Spleen (tissue), 13 donors: ENCODE measurements at places on chromosomes 12 and 14.
A peak's percentile ranks its signal among the peaks of the same experiment; 100 is the strongest.

GRCh38 chr12:43169115-43169681, 382.8 kb downstream of the ADAMTS20 start:
- H3K27me3 ChIP-seq, result no peaks in the 10 kb centered on the region
- H3K4me3 ChIP-seq, result no peak overlapping the region
- no peaks in the 10 kb centered on the region for H3K4me1 ChIP-seq
- H3K27ac ChIP-seq, result no peak overlapping the region

GRCh38 chr12:118164798-118165486, 29.0 kb downstream of the PEBP1 start:
- no peak for DNase-seq
- no peaks in the 10 kb centered on the region for H3K27me3 ChIP-seq
- peaks cover 49% of the 10 kb centered on the region for H3K36me3 ChIP-seq
- H3K4me1 ChIP-seq, result no peaks in the 10 kb centered on the region
- no peak overlapping the region for H3K4me3 ChIP-seq

GRCh38 chr12:109766251-109766778, 52.7 kb downstream of the FAM222A start:
- H3K36me3 ChIP-seq, result peaks cover 21% of the 10 kb centered on the region
- H3K27ac ChIP-seq, result no peak overlapping the region
- DNase-seq, result no peak
- H3K4me3 ChIP-seq, result no peak overlapping the region

- H3K27me3 ChIP-seq, result no peaks in the 10 kb centered on the region
- no peak overlapping the region for H3K27ac ChIP-seq
- no peak overlapping the region for H3K4me3 ChIP-seq
- DNase-seq, result peak; percentile 47
- H3K36me3 ChIP-seq, result no peaks in the 10 kb centered on the region
Observed at GRCh38 chr14:102058146-102058545, 28.7 kb downstream of the HSP90AA1 start.

DNA sequence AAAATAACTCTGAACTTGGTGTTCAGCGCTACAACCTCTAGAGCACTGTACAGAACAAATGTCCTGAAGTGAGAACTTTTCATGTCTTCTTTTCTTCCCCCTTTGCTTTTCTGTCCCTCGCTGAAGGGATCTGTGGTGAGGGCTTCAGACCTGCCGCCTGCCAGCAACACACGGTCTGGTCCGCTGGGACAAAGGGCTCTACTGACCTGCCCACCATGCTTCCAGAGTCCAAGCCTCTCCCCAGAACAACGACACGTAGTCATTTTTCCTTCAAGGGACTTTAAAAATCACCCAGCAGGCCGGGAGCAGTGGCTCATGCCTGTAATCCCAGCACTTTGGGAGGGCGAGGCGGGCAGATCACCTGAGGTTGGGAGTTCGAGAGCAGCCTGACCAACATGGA, 140.4 kb downstream of the EFCAB11 start:
- H3K27me3 ChIP-seq, result no peaks in the 10 kb centered on the region
- H3K36me3 ChIP-seq, result no peaks in the 10 kb centered on the region
- H3K4me1 ChIP-seq, result no peaks in the 10 kb centered on the region
- no peak overlapping the region for H3K27ac ChIP-seq

- no peaks in the 10 kb centered on the region for H3K27me3 ChIP-seq
- DNase-seq, result no peak
- H3K4me3 ChIP-seq, result no peak overlapping the region
- H3K4me1 ChIP-seq, result no peaks in the 10 kb centered on the region
Observed at GRCh38 chr14:33587791-33588190, 363.1 kb downstream of the EGLN3 start.

- DNase-seq, result no peak
- no peak overlapping the region for H3K27ac ChIP-seq
- no peaks in the 10 kb centered on the region for H3K27me3 ChIP-seq
- no peaks in the 10 kb centered on the region for H3K4me1 ChIP-seq
- H3K36me3 ChIP-seq, result no peaks in the 10 kb centered on the region
- no peak overlapping the region for H3K4me3 ChIP-seq
Observed at GRCh38 chr12:117919479-117919878, 49.3 kb downstream of the KSR2 start.

DNA sequence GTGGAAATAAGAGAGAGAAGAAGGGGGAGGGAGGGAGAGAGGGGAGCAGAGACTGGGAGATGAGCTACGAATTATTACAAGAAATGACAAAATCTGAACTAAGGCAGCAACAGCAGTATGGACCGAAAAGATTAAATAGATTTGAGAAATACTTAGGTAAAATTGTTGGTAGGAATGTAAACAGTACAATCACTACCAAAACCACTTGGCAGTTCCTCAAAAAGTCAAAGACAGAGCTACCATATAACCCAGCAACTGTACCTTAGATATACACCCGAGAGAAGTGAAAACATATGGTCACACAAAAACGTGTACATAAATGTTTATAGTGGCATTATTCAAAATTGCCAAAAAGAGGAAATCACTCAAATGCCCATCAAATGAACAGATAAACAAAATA, 14.1 kb downstream of the KRAS start:
- DNase-seq, result no peak
- H3K4me1 ChIP-seq, result peaks cover 8% of the 10 kb centered on the region
- H3K4me3 ChIP-seq, result no peak overlapping the region
- H3K27me3 ChIP-seq, result no peaks in the 10 kb centered on the region
- H3K36me3 ChIP-seq, result peaks cover 66% of the 10 kb centered on the region

GRCh38 chr14:104993306-104993705, 7.7 kb downstream of the CLBA1 start:
- H3K4me3 ChIP-seq, result no peak overlapping the region
- no peaks in the 10 kb centered on the region for H3K27me3 ChIP-seq
- no peaks in the 10 kb centered on the region for H3K36me3 ChIP-seq
- H3K27ac ChIP-seq, result no peak overlapping the region

GRCh38 chr12:8508910-8509841, 4.1 kb upstream of the CLEC4D start:
- H3K4me1 ChIP-seq, result peaks cover 4% of the 10 kb centered on the region
- DNase-seq, result peak; percentile 62
- no peak overlapping the region for H3K27ac ChIP-seq

GRCh38 chr14:100484531-100485267, 102.5 kb downstream of the BEGAIN start:
- H3K36me3 ChIP-seq, result peaks cover 10% of the 10 kb centered on the region
- H3K27me3 ChIP-seq, result no peaks in the 10 kb centered on the region
- H3K4me3 ChIP-seq, result no peak overlapping the region
- DNase-seq, result no peak
- H3K27ac ChIP-seq, result no peak overlapping the region

- H3K27ac ChIP-seq, result no peak overlapping the region
- no peak overlapping the region for H3K4me3 ChIP-seq
- no peaks in the 10 kb centered on the region for H3K27me3 ChIP-seq
Observed at GRCh38 chr12:40648519-40648918, 43.7 kb upstream of the CNTN1 start.

DNA sequence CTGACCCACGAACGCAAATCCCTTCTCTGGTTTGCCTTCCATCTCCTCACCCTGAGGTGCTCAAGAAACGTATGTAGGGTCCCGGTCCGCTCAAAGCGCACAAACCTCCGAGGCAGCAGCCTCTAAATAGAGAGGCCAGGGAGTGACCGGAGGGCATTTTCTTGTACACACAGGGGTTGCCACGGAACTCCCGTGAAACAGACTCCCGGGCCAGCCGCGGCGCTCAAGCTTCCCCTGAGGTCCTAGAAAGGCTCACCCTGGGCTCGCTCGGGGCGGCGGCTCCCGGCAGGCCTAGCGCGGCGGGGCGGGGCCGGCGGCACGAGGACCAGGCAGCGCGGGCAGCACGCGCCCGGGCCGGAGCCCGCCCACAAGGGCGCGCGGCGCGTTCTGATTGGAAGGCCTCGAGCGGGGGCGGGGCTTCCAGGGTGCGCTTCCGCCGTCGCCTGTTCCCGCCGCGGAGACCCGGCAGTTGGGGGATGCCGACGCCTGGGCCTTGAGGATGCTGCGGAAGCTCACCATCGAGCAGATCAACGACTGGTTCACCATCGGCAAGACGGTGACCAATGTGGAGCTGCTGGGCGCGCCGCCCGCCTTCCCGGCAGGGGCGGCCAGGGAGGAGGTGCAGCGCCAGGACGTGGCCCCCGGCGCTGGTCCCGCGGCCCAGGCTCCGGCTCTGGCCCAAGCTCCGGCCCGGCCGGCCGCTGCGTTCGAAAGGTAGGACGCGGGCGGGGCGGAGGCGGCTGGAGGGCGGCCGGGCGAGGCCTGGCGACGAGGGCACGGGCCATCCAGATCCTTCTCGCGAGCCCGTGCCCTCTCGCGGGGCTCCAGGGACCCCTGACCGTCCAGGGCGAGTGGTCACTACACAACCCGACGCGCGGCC, at the start of gene TDRD9:
Gene TDRD9 (plus strand): TSS at position 446 of the 880 bp plus-strand sequence. CDS start 54 bp downstream, at position 500.
- DNase-seq, result no peak
- H3K36me3 ChIP-seq, result no peaks in the 10 kb centered on the region
- no peak within 1 kb of the TSS for H3K4me3 ChIP-seq
- no peak within 1 kb of the TSS for H3K27ac ChIP-seq

GRCh38 chr14:21036751-21037150, 2.1 kb upstream of the RNASE13 start:
- H3K4me1 ChIP-seq, result peaks cover 28% of the 10 kb centered on the region
- no peaks in the 10 kb centered on the region for H3K36me3 ChIP-seq
- H3K27me3 ChIP-seq, result no peaks in the 10 kb centered on the region
- H3K27ac ChIP-seq, result no peak overlapping the region
- H3K4me3 ChIP-seq, result no peak overlapping the region

- H3K27ac ChIP-seq, result no peak overlapping the region
- H3K4me1 ChIP-seq, result no peaks in the 10 kb centered on the region
- no peaks in the 10 kb centered on the region for H3K36me3 ChIP-seq
- H3K27me3 ChIP-seq, result no peaks in the 10 kb centered on the region
- H3K4me3 ChIP-seq, result no peak overlapping the region
- no peak for DNase-seq
Observed at GRCh38 chr12:84502180-84502860, 410.3 kb downstream of the SLC6A15 start.

GRCh38 chr14:52877628-52878027, 73.2 kb downstream of the FERMT2 start:
- no peak overlapping the region for H3K4me3 ChIP-seq
- DNase-seq, result no peak
- H3K36me3 ChIP-seq, result no peaks in the 10 kb centered on the region
- no peaks in the 10 kb centered on the region for H3K27me3 ChIP-seq
- H3K27ac ChIP-seq, result no peak overlapping the region

- no peaks in the 10 kb centered on the region for H3K36me3 ChIP-seq
- no peak for DNase-seq
- H3K27ac ChIP-seq, result no peak overlapping the region
- H3K4me3 ChIP-seq, result no peak overlapping the region
Observed at GRCh38 chr14:54173802-54174201, 217.2 kb upstream of the BMP4 start.

- DNase-seq, result no peak
- H3K4me1 ChIP-seq, result peaks cover 38% of the 10 kb centered on the region
- H3K27ac ChIP-seq, result peak overlapping the region; percentile 51
- H3K36me3 ChIP-seq, result no peaks in the 10 kb centered on the region
- no peak overlapping the region for H3K4me3 ChIP-seq
- no peaks in the 10 kb centered on the region for H3K27me3 ChIP-seq
Observed at GRCh38 chr14:61586544-61587055, 108.7 kb upstream of the HIF1A start.
